ENCODE measurements at places on chromosomes 1 and 21.

DNA sequence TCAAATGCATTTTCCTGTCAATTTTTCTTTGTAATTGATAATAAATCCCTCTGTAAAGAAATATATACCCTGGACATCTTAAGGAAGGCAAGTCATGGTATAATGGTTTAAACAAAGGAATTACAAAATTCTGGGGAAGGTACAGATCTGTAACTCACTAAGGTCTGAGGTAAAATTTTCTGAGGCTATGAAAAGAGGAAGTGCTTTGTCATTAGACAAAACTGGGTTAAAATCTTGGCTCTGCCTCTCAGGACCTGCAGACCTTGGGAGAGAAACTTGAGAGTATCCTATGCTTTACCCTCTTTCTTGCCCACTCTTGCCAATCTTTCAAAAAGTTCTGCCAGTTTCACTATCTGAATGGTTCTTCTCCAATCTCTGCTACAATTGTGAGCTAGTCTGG is 26.8 kb upstream of the BEND5 start:
- DNase-seq, result no peak

DNA sequence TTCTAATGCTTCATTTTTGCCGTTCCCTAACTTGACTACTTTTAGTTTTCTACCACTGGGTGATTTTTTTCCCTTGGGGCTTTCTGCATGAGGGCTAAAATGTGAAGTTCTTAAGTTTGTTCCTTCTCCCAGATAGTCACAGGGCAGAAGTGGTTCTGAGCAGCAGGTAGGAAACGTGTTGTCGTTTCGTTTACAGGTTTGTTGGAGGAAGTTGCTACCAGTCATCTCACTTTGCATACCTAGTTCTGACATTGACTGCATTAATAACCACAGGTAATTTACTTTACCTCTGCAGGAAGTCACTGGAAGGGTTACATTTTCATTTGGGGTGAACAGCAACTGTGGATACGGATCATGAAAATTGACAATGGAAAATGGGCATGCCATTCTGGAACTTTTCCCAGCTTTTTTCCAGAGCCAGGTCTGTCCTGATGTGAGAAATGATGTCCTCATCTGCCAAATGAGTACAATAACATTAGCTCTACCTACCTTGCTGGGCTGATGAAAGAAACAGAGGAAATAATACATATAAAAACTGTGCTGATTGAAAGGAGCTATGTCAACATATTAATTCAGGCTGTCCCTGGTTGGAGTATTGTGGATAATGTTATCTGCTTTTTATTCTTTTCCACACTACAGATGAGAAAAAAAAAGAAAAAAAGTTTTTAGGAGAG is 94.2 kb downstream of the DISC1 start:
- DNase-seq, result no peak

DNA sequence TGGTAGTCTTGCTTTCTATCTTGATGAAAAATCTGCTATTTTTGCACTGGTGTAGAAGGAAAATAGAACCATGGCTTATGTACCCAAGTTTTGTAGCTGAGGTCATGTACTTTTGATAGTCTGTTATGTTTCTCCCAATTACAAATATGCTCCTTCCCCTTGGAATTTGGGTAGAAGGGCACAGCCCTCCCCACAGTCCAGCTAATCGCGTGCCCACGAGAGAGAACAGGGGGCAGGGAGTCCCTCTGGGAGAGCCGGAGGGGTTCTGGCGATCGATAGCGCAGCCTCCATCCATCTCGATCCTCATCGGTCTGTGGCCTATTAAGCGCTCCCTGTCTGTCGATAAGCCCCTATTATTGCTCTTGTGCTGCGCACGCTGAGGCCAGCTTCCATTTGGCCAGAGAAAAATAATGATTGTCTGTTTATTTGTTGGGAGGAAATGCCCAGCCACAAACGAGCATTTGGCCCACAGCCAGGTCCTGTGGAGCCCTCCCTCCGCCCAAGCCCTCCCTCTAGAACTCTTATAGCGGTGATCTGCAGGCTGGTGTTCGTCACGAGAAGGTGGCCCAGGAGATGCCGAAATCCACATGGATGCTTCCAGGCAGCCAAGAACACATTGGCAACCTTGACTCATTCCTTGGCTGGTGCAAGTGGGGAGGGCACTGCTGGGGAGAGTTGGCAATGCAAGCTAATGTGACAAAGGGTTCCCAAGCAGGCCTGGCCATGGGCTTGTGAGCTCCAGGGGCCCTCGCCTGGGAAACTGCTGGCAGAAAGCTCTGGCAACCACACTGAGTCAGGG is 134.7 kb upstream of the TNR start:
- no peak for DNase-seq

DNA sequence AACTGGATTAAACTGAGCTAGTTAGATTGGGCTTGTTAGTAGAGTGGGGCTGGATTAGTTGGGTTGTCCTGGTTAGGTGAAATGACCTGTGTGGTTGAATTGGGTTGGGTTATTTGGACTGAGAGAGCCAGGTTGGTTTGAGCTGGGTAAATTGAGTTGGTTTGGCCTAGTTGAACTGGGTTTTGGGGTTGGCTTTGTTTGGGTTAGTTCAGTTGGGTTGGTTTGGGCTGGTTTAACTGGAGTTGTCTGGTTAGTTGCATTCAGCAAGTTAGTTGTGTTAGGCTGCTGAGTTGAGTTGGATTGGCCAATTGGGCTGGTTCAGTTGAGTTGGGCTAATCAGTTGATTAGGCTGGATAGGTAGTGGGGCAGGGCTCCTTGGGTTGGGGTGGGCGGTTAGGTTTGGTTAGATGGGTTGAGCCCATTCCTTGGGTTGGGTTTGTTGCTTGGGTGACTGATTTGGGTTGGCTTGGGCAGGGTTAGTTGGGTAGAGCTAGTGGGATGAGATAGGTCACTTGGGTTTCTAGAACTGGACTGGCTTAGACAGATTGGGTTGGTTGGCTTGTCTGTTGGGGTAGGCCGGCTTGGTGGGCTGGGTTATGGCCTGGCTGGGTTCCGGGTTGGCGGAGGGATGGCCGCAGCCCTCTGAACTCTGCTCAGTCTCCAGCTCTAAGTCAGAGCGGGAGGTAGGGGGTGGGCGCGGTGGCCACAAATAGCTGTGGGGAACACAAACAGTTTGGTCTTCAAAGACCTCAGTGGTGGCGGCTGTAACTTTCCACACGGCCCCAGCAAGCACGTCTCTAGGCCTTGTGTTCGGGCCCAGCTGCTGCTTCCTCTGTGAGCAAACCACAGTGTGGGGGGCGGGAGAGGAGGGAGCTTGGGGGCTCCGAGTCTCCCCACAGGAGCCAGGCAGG is 67.2 kb upstream of the RUNX3 start:
- no peak for DNase-seq

- no peak for DNase-seq
These were observed 68.5 kb upstream of the IGSF21 start for GRCh38 chr1:18039102-18039501.

DNA sequence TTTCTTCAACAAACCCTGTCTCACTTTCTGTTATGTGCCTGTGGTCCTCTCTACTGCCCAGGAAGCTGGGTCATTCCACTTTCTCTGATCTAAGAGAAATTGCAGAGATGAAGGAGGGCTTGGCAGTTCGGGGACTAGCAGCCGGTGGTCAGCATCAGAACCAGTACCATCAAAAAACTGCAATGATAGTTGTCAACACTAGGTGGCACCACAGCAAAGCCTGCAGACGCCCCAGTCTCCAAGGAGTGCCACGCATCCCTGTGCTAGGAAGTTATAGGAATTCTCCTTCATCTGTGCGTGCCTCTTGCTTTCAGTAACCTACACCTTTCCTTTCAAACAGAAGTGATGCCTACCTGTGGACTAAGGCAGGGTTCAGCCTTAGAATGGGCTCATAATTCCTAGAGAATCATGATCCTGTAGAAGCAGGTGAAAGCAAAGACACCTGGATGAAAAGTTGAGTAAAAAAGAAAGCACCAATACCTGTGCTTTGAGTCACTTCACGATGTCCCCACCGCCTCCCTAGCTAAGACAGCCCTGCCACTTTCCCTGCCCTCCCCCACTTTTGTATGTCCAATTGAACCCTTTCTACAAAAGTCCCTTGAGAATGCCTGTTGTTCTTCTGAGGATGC is 129.2 kb downstream of the ADAMTS1 start:
- DNase-seq, result peak; percentile 36

- DNase-seq, result no peak
These were observed 39.6 kb upstream of the PALMD start for GRCh38 chr1:99606306-99606705.
